ENCODE measurements at places on chromosomes 12 and 14.

GRCh38 chr12:16163901-16164300 lies 113.6 kb downstream of the SLC15A5 start:
- no peak for DNase-seq

DNA sequence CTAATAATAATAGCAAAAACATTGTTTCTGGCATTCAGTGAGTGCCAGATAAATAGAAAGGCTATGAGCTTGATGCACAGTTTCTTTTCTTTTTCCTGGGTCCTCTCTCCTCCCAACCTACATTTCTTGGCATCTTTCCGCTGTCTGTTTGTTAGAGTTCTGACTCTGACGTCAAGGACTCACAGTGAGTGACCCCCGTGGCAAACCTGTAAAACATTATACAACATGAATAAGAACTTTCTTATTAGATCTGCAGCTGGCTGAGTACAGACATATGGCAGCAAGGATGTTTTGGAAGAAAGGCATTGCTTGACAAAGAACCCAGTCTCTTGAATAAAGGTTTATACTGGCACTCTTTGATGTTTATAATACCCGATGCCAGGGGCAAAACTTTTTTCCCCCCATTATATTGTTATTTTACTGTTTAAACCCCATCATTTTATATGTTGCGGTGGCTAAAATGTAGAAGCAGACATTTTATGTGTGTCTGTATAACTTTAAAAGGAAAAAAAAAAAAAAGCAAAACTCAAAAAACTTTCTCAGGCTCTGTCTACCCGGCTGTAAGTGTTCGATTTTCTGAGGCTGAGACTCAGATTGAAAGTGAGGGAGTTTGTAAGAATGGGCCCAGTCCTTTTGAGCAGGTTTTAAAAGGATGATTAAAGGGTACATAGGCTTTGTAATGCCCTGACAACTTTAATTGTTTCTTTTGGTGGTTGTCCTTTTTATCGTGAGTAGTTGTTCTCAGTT lies 159.3 kb downstream of the PDE3A start:
- no peak for DNase-seq

GRCh38 chr12:123743002-123743401 lies 19.1 kb upstream of the DNAH10 start:
- no peak for DNase-seq

GRCh38 chr14:54261283-54261682 lies 135.5 kb upstream of the CDKN3 start:
- DNase-seq, result no peak

DNA sequence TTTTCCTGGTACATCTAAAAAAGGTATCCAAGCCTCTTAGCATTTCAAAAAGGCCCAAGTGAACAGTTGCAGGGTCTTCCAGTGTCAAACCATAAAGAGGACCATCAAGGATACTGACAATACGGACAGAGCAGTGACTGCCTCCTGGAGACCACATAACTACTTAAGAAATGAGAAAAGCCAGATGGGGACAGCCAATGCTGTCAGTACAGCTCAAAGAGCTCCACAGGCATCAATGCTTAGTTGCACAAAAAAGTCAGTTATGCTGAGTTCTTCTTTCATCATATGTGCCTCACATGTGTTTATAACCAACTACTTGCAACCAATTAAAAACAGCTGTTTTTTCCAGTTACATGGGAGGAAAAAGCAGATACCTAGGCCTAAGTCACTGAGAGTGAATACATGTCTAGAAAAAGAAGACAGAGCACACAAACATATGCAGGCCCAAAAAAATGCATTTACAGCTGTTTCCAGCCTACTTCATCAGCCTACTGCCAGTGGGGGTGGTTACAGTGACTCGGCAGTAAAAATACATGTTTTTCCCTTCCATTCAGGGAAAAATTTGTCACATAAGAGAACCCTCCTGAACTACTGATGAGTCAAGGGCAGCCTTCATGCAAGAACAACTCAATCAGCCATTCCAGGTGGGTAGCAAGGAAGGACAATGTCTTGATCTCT lies 84.0 kb downstream of the DCAF5 start:
- no peak for DNase-seq

DNA sequence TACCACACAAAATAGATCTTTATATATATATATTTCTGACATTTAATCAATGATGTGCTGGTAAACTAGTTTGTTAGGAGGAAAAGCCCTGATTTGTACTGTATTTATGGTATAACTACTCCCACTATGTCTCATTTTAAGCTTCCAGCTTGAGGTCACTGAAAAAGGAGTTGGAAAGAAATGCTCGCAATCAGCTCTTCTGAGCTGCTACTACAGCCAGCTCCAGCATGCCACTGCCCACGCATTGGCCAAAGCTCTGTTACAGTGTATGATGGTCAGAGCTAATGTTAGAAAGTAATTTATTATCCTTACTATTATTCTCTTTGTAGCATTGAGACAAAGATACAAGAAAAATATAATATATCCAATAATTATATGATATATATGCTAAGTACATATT lies 55.0 kb upstream of the PCED1B start:
- no peak for DNase-seq

DNA sequence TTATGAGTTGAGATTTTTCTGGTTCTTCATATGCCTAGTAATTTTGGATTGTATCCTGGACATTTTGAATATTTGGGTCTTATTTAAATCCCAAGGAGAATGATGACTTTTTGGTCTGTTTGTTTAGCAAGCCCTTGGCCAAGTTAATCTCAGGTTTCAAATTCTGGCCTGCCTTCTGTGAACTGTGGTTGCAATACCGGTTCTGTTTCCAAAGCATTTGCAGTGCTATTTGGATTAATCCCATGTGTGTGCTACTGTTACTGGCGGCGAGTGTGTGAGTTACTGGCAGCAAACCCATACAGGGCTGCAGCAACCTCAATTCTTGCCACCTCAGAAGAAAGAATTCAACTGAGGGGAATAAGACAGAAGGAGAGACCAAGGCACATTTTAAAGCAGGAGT lies 51.1 kb downstream of the TMEM260 start:
- no peak for DNase-seq

GRCh38 chr14:29900609-29901350 lies 26.9 kb downstream of the PRKD1 start:
- DNase-seq, result no peak

DNA sequence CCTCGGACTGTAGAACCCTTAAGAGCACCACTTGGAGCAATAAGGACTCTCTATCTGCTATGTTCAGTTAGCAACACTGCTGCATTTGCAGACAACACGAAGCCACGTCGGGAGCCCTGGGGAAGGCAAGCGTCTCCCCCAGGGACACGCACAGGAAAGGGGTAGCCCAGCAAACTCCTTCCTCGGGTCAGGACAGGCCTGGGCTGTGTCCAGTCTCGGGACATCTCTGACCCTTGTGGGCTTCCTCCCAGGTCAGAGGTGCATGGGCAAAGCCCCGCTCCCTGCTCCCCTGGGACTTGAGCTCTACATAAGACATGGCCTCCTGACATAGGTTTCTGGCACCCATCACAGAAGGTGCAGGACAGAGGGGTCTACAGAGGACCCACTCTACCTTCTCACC lies 119.5 kb downstream of the PIWIL1 start:
- DNase-seq, result peak; percentile 46

- no peak for DNase-seq
Observed at GRCh38 chr14:90536511-90537191, 139.8 kb downstream of the CALM1 start.

DNA sequence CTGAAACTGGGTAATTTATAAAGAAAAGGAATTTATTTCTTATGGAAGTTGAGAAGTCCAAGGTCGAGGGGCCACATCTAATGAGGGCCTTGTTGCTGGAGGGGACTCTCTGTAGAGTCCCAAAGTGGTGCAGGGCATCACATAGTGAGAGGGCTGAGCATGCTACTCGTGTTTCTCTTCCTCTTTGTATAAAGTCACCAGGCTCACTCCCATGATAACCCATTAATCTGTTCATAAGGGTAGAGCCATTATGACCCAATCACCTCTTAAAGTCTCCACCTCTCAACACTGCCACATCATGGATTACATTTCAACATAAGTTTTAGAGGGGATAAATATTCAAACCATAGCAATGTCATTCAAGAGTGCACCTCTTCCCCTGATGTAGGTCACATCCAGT lies 79.1 kb upstream of the ATP2B1 start:
- no peak for DNase-seq
